ENCODE measurements at places on chromosomes 13 and 19. TPM values are rescaled to one million over a fixed set of nuclear protein-coding genes. Genes with fewer than 3 reads are reported as not detected.

DNA sequence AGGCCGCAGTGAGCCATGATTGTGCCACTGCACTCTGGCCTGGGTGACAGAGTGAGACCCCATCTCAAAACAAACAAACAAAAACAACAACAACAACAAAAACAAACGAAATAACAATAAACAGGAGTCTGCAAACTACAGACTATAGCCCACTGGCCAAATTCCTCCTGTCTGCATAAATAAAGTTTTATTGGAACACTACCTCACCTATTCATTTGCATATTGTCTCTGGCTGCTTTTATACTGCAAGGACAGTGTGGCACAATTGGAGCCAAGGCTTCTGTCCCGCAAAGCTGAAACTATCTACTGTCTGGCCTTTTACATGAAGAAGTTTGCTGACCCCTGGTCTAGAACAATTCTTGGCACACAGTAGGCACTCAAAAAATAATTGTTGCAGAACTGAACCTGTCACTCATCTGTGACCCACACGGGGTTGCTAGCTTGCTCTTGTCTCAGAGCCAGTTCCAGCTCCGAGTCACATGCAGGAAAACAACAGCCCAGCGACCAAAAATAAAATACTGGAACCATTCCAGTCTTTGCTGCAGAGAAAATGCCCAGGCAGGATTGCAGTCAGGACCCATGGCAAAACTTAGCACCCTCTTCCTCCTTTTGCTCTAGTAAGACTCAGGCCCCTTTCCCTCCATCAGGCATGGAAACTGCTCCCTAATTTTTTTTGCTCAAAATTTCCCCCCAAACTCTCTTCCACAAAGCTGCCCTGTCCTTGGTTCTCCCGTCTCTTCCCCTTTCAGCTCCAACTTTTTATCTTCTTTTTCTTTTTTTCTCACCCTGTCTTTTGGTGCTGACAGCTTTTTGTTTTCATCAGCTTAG lies 4.8 kb upstream of the MYH14 start:
- no peak for DNase-seq

The SMARCA4 gene
- 106 TPM for total RNA-seq

GRCh38 chr19:55346725-55347441 lies 7.2 kb downstream of the KMT5C start:
- no peak for DNase-seq

DNA sequence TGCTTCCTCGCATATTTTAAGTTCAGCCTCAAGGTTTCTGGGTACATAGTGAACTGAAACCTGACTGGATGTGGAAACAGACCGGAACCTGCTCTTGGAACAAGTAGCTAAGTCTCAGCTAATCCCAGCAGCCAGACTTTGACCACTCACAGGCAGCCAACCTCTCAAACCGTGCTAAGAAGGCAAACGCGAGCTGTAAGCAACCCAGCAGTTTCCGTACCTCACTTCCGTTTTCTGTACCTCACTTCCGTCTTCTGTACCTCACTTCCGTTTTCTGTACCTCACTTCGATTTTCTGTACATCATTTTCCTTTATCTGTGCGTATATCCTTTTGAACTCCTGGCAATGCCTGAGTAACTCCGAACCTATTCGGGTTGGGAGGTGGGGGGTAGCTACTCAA lies 96.8 kb downstream of the SUCLA2 start:
- peak; percentile 24 for DNase-seq

GRCh38 chr13:33259296-33259695 lies 26.3 kb downstream of the STARD13 start:
- no peak for DNase-seq

GRCh38 chr13:25347151-25347550 lies 24.6 kb upstream of the ATP8A2 start:
- DNase-seq, result no peak

The KLK14 gene
- not detected for total RNA-seq

GRCh38 chr19:24054044-24054935 lies 32.7 kb upstream of the ZNF254 start:
- peak; percentile 93 for DNase-seq

DNA sequence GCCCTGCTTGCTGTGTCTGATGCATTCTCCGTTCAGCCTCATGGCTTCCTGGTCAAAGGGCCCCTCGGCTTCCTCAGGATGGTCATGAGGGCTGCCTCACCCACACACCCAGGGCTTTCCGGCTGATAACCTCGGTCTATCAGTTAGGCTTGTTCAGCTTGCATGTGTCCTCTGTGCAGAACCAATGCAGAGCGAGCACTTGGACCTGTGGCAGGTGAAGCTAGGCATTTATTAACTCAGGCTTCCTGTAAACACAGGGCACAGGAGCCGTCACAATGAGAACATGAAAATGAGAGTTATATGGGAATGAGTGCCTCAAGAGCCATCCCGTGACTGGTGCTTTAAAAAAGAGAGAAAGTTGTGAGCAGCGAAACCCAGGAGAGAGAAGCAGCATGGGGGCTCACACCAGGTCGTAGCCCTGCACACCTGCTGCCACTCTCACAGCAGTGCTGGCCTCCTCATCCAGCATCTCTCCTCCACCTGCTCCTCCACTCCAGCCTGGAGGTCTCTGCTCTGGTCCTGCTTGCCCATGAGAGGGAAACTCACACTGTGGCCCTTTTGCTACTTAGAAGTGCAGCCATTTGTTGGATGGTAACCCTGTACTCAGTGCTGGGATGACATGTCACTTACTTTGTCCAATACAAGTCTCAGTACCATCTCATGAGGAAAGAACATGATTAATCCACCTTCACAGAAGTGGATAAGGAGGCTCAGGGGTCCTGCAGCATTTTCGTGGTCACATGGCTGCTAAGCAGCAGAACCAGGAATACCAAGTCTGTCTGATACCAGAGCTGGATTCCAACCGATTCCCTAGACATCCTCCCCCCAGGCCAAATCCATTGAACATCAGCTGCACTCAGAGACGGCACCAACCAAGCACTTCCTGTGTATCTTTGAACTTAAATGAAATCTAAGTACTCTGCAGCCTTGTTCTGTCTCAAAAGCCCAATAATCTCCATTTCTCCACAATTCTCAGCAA lies 50.5 kb upstream of the IRS2 start:
- DNase-seq, result no peak

- peak; percentile 29 for DNase-seq
These were observed 58.0 kb upstream of the IRS2 start for GRCh38 chr13:109844396-109844795.

The ZNF667 gene
- total RNA-seq, result 0.06 TPM

The CYP2A7 gene
- not detected for total RNA-seq

GRCh38 chr19:12034198-12034597 lies 1.3 kb downstream of the ZNF433 start:
- no peak for DNase-seq

DNA sequence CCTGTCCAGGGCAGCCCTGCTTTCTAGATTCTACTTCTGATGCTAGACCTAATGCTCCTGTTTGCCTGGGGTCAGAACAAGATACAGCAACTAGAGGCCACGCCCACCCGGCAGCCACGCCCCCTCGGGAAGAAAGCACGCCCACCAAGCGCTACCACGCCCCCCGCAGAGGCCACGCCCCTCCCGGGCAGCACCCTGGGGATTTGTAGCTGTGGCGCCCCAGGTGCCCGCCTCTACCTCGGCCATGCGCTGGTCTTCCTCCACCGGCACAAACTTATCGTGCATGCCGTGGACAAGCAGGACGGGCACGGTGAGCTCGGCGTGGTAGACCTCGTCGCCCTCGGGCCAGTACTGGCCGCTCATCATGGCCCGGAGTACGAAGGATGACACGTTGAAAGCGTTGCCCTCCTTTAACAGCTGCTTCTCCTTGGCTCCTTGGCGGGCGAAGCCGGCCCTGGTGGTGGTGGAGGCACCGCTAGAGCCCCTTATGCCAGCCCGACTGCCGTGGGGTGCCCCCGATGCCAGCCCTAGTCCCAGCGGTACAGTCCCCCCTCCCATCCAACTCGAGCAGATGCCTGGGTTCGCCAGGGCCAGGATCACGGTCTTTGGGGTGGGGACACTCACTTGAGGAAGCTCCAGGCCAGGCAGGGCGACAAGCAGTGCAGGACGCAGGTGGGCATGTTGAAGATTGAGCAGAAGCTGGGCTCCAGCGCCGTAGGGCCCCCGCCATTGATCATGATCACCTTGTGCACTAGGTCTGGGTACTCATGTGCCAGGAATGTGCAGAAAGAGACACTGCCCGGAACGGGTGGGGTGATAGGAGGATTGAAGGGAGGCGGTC lies 9.0 kb downstream of the ABHD8 start:
- DNase-seq, result no peak

DNA sequence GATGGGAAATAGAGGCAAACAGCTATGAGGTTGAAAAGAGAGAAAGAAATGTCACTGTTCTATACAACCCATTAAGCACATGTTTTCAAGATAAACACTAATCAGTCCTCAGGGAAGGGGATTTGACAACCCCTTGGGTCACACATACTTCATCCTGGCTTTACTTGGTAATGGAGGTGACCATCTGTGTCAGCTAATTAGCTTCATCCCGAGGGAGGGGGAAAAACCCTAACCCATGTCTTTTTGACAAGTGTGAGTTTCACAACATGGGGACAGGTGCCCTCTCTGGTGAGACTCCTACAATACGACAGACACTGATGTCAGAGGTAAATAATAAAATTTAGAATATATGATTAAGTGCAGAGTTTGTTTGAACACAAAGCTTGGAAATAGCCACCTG lies 43.1 kb downstream of the ZNF611 start:
- DNase-seq, result no peak

- peak; percentile 28 for DNase-seq
These were observed 1.6 kb upstream of the LRRC25 start for GRCh38 chr19:18399008-18399407.

DNA sequence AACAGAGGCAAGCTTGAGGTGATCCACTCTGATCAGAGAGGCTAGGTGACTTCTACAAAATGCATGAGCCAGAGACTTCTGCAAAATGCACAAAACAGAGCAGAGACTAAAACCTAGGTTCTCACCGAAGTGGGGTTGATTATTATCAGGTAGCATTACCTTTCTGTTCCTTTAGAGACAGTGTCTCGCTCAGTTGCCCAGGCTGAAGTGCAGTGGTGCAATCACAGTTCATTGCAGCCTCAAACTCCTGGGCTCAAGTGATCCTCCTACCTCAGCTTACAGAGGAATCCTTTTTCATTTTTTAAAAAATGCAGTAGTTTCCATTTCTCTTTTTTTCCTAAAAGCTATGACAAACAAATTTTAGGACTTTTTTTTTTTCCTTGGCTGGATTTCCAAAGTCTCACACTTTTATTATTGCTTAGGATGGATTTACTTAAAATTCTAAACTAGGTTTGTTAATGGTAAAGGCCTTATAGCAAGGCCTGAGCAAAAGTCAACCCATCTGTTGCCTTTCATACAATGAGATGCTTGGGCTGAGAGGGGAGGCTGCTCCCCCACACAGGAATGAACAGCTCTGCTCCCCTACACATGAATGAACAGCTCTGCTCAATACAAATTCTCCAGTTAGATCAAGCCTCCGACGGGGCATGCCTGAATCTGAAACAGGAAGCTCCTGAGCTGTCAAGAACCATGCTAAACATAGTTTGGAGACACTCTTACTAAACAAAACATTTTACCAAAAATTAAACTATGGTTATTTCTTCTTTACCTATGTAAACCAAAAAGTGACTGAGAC lies 18.8 kb upstream of the TNFRSF19 start:
- no peak for DNase-seq

Data from HT1080 (cell line).